ENCODE measurements at places on chromosomes 2 and 18.

DNA sequence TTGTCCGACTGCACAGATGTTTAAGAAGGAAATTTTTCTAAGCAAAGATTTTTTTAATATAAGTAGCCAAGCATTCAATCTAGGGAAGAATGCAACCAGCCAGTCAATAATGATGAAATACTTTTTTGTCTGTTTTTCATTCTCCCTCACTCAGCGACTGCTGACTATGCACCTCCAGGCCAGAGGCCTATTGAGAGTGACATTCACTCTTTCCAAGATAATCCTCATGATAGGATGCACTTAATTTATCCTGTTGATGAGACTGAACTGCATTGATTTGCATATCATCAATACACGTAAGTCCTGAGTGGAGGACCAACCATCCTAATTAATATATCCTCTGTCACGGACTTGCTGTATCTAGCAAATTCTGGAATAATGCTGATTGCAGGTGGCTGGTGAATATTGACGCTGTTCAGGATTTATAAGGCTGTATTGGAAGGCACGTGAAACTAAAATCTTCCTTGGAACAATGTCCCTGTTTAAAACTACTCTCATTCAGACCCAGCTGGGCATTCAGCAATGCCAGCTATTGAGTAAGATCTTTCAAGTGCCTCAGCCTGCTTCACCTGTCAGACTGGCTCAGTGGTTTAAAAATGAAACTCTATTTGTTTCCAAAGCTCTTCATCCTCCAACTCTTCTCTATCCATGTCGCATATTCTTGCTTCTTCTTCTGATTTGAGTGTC is 142.2 kb downstream of the MAP2 start:
- DNase-seq: no peak

- no peak for DNase-seq
These were observed 23.5 kb downstream of the SRSF7 start for GRCh38 chr2:38727661-38728060.

DNA sequence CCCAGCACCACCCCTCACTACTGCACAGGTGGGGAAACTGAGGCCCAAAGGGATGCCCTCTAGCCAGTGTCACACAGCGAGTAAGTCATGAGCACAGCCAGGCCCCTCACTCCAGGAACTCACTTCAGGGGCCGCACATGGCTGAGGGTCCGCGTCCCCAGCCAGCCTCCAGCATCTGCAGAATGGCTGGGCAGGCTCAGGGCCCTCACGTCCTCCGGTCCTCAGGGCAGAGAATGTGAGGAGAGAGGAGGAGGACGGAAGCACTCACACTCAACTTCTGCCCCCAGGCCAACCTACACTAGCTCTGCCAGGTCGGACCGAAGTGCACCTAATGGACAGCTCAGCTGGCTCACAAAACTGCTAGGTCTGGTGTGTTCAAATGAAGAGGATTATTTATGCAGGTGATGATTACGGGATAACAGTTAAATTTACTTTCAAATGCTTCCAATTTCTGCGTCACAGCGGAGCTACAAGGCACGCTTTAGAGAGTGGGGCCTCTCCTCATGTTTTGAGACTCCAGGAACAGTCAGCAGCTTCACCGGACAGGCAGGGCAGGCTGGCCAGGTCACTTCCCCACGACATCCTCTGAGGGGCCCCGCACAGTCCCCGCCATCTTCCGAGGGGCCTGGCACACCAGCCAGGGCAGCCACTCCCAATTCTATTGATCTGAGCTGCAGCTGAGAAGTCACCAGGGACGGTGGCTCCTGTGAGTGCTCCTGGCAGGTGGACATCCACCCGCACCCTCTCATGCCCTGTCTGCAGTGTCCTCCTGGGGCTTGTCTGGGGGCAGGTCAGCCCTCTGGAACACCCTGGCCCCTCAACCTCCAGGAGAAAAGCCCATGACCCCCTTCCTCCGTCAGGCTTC is 26.5 kb downstream of the KIF1A start:
- DNase-seq: no peak

DNA sequence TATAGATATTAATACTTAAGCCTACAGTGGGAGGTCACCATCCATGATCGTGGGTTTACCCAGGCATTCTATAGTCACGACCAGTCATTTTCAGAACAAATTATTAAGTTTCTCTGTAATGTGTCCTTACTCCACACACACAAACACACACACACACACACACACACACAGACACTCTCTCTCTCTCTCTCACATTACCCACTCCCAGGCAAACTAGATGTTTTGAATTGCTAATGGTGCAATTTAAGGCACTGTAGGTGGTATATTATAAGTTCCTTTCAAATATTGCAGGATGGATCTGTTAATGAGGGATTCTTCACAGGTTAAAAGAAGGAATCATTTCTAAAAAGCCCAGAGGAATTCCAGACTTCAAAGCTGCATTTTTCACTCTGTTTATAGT is 657.8 kb downstream of the MBD2 start:
- DNase-seq: no peak

- DNase-seq: no peak
These were observed 2.7 kb upstream of the HSBP1L1 start for GRCh38 chr18:79961527-79962291.

DNA sequence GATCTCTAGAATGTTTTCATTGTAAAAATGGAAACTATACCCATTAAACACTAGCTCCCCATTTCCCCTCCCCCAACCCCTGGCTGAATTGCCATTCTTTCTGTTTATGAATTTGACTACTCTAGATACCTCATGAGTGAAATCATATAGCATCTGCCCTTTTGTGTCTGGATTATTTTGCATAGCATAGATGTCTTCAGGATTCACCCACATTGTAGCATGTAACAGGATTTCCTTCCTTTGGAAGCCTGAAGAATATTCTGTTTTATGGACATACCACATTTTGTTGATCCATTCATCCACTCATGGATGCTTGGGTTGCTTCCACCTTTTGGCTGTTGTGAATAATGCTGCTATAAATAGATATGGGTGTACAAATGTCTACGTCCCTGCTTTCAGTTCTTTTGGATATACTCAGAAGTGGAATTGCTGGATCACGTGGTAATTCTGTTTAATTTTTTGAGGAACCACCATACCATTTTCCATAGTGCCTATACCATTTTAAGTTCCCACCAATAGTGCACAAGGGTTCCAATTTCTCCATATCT is 7.7 kb upstream of the ASB1 start:
- no peak for DNase-seq

GRCh38 chr2:201363857-201364560 is 6.9 kb upstream of the FLACC1 start:
- peak; percentile 15 for DNase-seq

DNA sequence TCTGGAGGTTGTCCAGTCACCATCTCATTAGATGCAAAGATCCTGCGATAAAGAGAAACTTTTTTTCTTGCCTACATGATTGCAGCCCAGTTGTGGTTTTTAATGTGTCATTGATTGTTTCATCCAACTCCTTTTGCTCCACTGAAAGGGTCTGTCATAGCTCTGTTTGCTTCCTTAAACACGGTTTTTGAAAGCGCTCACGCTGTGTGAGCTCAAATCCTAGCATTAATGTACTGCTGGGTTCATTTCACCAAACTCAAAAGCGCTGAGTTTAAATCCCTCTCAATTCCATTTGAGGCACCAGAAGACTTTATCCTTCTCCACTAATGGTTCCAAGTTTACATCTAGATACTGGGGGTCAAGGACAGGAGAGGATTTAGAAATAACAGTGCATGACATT is 53.6 kb downstream of the CDK15 start:
- DNase-seq: no peak

- DNase-seq: no peak
These were observed 30.6 kb downstream of the GNAL start for GRCh38 chr18:11719621-11720020.

GRCh38 chr18:7821784-7822183 is 254.7 kb downstream of the PTPRM start:
- DNase-seq: no peak

DNA sequence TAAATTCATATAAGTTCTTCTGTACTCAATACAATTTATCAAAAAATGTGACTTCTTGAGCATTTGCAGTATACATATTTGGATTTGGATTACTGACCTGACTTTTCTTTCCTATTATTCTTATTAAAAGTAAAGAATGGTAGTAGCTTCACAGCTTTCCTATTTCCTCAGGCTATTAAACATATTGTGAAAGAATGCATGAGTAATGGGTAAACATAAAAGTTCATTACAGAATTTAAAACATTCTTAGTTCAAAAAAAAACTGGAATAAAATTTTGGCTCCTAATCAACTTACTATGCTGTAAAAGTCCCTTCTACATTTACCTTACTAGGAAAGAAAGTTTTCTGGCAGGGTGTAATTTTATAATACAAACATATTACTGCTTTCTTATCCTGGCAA is 27.3 kb upstream of the C2orf66 start:
- DNase-seq: no peak

DNA sequence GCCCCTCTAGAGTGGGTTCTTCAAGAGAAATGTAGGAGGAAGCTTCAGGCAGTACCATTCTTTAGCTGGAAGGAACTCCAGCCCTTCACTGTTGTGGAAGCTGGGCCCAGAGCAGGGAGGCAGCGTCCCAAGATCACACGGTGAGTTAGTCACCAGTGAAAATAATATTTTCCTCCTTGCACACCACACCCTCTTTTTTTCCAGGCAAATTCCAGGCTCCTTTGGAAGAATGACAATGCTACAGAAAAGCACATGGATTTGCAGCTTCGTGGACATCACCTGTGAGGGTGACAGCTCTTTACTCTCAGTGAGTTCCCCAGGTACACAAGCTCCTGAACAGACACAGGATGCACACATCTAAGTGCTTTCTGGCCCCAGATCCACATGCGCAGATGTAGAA is 157.1 kb downstream of the COL6A3 start:
- DNase-seq: no peak

DNA sequence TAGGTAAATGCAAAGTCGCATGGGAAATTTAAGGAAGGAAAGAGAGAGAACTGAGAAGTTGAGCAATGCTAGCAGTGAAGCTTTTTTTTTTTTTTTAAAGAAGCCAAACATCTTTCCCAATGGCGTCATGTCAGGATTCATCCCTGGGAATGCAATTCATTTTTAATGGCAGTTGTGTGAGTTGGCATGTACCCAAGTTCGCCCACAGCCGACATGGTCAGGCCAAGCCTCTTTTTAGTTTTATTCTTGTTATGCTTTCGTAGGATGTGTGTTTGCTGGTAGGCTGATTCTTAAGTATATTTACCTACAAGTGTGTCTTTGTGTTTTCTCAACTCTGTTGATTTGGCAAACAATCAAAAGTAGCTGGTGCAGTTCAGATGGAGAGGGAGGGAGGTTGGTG is 127.6 kb upstream of the ITGA6 start:
- no peak for DNase-seq

DNA sequence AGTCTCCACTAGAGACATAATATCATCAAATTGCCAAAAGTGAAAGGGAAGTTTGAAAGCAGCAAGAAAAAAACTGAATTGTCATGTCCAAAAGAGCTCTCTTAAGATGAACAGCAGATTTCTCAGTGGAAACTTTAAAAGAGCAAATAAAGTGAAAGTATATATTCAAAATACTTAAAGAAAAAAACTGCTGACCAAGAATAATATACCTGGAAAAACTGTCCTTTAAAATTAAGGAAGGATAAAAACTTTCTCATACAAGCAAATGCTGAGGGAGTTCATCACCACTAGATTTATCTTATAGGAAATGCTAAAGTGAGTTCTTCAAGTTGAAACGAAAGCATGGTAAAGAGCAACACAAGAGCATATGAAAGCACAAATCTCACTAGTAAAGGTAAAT is 83.3 kb upstream of the SCN1A start:
- DNase-seq: no peak

DNA sequence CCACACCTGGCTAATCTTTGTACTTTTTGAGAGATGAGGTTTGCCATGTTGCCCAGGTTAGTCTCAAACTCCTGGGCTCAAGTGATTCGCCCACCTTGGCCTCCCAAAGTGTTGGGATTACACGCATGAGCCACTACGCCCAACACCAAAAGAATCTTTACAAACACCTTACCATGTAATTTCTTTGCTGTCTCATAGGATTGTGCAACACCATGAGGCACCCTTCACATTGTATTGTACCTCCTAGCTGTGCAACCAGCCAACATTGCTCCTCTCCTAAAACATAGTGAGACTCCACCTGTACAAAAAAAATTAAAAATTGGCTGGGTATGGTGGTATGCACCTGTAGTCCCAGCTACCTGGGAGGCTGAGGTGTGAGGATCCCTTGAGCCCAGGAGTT is 3.1 kb upstream of the MFSD6 start:
- DNase-seq: no peak

DNA sequence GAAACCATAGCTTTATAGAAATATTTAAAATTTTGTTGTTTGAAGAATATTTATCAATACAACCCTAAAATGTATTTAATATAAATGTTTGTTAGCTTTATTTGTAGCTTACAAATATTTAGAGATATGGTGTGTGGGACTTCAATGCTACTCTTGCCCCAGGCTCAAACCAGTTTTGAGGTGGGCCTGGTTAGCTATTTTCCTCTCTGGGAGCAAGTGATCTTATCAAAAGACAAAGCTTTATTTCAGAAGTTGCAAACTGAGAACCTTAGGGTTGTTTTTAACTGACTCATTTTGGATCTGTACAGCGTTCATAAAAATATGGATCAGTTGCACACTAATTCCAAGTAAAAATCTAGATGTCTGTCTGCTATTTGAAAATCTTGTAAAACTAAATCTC is 563.6 kb upstream of the CDH2 start:
- no peak for DNase-seq
